Retina (tissue), 1 donor: ENCODE measurements at places on chromosomes 11 and 22.

GRCh38 chr11:61728940-61729219 is 23.6 kb upstream of the MYRF start:
- DNase-seq = no peak

DNA sequence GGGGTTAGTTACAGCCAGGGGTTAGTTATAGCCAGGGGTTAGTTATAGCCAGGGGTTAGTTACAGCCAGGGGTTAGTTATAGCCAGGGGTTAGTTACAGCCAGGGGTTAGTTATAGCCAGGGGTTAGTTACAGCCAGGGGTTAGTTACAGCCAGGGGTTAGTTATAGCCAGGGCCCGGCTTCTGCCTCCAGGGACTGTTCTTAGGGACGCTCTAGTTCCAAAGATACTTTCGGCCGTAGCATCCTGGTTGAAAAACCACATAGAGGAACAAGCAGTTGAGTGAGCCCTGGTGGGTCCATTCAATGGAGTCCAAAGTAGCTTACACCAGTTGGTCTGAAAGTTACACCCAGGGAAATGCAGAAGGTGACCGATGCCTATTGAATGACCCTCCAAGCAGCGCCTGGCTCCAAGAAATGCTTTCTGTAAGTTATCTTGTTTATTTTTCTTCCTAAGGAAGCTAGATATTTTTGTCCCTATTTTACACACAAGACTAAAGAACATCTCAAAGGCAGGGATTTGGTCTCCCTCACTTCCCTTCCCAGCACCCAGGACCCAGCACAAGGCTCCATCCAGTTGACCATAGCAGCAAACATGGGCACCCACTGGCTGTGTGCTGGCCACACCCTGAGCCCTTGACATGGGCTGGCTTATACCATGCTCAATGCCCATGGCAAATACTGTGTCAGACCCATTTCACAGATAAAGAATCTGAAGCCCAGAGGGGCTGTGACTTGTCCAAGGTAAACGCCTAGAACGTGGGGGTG is 49.7 kb upstream of the SHISAL1 start:
- DNase-seq = no peak

GRCh38 chr22:30245181-30245984 is 1.2 kb downstream of the LIF start:
- no peak for DNase-seq

- no peak for DNase-seq
These were observed 18.5 kb downstream of the GAB2 start for GRCh38 chr11:78399136-78399535.

DNA sequence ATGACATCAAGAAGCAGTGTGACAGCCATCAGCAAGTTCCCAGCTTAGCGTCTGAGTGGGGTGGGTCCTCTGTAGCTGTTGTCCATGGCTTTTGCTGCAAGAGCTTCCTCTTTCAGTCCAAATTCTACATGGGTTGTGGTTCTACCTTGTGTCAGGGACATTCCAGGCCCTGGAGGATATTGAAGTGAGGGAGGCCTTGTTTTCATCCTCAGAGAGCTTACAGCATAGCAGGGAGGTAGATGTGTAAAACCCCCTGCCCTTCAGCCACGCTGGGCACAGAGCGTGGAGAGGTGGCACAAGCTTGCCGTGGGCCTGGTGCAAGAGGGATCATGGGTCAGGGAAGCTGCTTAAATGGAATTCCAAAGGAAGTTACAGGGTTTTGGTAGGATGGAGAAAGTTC is 93.9 kb downstream of the GRIK4 start:
- no peak for DNase-seq

DNA sequence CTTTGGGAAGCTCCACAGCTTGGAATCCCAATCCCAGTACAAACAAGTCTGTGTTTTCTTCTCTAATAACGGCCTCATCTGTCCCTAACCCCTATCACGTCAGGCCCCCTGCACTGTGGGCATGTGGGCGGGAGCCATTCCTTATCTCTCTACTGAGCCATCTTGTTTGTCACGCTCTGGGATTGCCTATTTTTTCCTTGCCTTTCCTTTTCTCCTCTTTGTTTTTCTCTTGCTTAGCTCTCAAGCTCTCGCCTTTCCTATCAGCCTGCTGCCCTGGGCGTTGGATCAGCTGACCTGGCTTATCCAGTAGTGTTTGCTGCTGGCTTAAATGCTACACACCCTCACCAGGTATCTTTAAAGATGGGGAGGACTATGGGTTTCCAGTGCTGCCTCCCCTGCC is 35.8 kb downstream of the ARHGAP1 start:
- DNase-seq = no peak

DNA sequence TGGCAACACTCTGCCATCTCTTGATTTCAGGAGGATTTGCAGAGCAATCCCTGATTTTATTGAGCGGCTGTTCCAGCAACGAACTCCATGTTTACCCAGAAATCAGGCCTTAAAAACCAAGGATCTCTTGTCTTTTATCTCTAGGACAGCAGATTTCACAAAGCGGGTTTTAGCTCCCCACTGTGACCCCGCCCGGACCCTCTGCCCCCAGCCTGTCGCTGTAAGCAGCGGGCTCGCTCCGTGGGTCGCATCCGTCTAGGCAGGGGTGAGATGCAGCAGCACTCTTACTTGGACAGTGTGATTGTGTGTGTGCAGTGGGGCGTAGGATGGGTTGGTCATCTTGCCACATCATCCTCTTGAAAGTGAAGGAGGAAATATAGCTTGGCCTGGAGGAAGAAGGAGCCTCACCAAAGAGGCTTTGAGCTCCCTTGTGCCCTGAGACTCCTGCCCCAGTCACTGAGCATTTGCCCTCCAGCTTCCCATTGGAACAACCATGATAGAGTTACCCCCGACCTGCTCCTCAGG is 189.2 kb upstream of the TBCEL start:
- DNase-seq = peak; percentile 77

- peak; percentile 70 for DNase-seq
These were observed 317 bp downstream of the BDNF start for GRCh38 chr11:27699926-27700350.

DNA sequence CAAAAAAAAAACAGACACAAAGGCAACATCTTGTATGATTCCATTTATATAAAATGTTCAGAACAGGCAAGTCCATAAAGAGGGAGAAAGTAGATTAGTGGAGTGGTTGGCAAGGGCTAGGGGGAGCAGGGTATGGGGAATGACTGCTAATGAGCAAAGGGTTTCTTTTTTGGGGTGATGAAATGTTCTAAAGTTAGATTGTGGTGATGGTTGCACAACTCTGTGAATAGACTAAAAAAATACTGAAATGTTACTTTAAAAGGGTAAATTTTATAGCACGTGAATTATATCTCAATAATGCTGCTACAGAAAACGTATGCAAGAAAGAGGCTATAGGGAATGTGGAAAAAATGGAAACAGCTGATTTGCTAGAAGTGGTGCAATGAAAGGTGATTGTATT is 155.1 kb downstream of the TENM4 start:
- DNase-seq = no peak

DNA sequence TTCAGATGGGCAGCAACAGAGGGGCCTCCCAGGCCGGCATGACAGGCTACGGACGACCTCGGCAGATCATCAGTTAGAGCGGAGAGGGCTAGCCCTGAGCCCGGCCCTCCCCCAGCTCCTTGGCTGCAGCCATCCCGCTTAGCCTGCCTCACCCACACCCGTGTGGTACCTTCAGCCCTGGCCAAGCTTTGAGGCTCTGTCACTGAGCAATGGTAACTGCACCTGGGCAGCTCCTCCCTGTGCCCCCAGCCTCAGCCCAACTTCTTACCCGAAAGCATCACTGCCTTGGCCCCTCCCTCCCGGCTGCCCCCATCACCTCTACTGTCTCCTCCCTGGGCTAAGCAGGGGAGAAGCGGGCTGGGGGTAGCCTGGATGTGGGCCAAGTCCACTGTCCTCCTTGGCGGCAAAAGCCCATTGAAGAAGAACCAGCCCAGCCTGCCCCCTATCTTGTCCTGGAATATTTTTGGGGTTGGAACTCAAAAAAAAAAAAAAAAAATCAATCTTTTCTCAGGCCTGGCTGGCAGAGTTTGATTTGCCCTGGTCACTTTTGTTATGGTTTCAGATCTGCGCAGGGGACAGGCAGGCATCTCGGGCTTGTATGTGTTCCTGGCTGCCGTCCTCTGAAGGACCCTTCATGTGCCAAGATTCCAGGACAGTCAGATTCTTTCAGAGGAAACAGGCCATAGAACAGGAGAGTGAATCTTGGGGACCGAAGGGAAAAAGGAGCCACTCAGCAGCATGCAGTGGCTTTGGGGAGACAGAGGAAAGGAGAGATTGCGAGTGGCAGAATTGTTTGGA is 5.3 kb downstream of the TAGLN start:
- DNase-seq = no peak

DNA sequence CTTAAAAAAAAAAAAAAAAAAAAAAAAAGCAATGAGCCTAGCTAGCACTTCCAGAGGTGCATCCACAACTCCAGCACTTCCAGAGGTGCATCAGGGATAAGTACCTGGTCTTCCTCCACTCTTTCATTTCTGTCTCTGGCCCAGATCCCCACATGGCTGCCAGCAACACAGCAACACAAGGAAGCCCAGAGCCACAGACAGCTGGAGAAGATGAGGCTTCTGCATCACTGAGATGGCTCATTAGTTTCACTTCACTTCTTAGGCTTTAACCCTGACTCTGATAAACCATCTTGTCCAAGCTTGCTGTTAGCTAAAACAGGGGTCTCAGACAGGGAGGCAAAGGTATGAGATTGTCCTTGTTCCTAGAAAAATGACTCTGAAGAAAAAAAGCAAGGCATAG is 35.6 kb downstream of the PC start:
- no peak for DNase-seq

DNA sequence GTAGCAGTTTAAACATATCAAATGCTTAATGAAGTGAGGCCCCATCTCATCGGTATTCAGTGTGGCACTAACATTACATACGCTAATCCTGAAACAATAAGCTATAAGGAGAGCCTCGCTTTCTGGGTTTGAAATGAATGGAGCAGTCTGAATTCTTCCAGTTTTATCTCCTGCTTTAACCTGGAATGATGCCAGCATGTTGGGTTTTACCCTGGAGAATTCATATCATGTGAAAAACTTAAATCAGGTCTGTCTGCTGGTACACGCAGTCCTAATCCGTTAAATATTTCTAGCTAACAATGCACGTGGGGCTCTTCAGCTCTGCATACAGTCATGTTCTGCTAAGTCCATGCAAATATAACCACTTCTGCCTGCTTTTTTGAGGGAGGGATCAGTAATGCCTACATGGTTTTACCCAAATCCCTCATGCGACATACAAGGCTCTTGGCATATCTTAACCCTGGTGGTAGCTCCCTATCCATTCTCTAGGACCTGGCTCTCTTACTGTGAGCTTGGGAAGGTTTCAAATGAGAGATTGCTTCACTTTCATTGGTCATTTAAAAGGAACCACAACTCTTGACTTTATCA is 92.7 kb downstream of the COMMD9 start:
- no peak for DNase-seq
